ENCODE measurements at places on chromosomes 16 and 17.
A peak's percentile ranks its signal among the peaks of the same experiment; 100 is the strongest.

GRCh38 chr17:76297436-76297835, 10.6 kb downstream of the QRICH2 start:
- no peak for DNase-seq

DNA sequence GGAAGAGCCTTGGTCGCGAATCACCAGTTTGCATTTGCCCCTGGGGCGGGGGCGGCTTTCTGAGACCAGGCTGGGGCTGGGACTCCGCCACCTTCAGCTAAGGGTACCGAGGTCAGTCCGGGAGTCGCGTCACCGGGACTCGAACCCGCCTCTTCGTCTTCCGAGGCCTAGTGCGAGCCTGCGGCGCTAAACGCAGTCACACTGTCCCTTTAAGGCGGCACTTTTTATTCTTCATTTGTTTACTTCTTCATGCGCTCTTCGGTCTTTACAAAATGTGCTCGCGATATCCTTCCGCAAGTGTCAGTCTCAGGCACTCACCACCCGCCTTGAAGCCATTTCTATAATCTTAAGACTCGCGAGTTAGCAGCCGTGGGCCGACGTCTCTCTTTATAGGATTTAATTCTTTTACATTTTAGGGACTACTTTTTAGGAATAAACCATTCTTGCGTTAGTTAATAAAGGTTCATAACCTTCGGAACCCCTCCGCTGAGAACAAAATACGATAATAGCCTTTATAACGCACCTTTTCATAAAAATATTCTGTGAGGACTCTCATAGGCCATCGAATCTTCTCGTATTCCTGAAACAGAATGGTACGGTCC, 593 bp upstream of the HEXIM1 start:
- peak; percentile 87 for DNase-seq

- no peak for DNase-seq
Observed at GRCh38 chr17:45787656-45788055, 3.5 kb downstream of the CRHR1 start.

- no peak for DNase-seq
Observed at GRCh38 chr17:81123052-81124048, 42.0 kb upstream of the PVALEF start.

- DNase-seq, result no peak
Observed at GRCh38 chr17:38568845-38569510, 36.8 kb downstream of the SRCIN1 start.

DNA sequence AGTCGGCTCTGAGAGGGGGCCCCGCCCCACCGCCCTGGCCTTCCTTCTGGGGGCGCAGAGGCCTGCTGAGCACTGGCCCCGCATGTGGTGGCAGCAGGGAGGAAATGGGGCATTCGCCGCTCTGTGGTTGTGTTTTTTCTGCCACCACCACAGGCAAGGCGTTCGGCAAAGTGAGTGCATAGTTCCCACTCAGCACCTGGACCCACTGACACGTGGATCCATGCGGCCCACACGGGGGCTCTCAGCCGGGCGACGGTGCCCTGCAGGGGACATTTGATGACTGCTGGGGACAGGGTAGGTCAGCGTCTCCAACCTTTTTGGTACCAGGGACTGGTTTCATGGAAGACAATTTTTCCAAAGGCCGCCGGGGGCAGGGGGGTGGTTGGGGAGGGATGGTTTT, 70.9 kb downstream of the ENGASE start:
- DNase-seq, result no peak

DNA sequence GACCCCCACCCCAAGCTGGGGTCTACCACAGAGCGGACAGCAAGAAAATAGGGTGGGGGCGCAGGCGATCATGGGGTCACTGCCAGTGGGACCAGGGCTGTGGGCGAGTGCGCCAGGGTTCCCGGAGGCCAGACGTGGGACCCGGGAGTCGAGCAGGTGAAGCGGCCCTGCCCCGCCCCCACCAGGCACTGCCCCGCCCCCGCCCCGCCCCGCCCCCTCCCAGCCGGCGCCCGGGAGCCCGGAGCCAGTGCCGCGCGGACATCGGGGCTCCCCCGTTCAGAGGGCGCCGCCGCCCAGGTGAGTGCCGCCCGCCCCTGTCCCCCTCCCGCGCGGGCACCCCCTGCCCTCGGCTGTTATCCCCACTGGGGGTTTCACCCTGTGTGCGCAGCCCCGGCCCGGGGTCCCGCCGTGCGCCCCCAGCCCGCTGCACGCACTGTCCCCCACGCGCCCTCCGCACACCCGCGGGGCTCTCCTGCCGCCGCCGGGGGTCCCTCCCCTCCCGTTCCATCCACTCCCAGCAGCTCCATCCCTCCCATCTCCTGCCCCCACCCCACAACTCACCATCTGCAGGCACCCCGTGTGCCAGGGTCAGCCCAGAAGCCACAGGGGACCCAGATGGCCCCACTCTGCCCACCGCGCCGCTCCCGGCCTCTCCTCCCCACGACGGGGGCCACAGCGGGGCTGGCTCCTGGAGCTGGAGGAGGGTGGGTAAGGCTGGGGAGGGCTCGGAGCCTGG, at the start of gene SSTR5:
Gene SSTR5 (plus strand): TSS at position 222 of the 736 bp plus-strand sequence. CDS start 6,122 bp downstream, outside the sequence.
- no peak for DNase-seq

DNA sequence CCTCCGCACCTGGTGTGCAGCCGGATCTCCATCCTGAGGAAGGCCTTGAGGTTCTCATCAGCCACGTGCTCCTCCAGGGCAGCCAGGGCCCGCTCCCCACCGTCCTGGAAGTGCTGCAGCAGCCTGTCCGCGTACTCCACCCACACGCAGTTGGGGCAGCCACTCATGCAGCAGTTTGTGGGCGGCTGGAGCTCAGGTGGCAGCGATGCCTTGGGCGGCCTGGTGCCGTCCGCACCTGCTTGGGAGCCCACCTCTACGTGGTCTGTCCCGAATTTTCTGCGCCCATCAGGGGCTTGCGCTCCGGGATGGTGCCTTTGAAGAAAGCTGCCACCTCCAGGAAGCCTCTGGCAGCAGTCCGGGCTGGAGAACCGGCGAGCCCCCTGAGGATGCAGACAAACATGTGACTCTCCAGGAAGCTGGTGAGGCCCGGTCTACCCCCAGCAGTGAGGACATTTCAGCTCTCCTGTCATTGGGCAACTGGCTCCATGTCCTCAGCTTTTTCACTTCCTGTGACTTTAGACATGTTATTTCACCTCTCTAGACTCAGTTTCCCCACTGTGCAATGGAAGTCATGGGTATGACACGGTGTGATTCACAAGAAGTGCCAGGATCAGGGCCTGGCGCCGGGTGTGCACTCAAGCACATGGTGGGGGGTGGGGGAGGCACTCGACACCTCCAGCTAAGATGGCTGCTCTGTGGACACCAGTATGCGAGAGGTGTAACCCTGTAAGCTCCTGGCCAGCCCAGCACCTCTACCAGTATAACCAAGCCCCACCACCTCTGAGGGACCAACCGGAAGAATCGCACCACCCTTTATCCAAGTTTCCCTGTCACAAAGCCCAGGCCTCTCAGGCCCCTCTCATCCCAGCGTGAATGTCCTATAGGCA, 957 bp downstream of the OXLD1 start:
- DNase-seq, result peak; percentile 77

- DNase-seq, result peak; percentile 67
Observed at GRCh38 chr16:28981517-28981916, 3.3 kb upstream of the LAT start.

GRCh38 chr17:1641065-1641403, 4.5 kb downstream of the SCARF1 start:
- no peak for DNase-seq
